ENCODE measurements at places on chromosomes 13 and 19. TPM values are rescaled to one million over a fixed set of nuclear protein-coding genes. Genes with fewer than 3 reads are reported as not detected.

DAND5 gene
- total RNA-seq: not detected

PEAK3 gene
- under 0.01 TPM for total RNA-seq

MAP4K1 gene
- total RNA-seq: 0.32 TPM

CACNG7 gene
- 0.43 TPM for total RNA-seq

PRR20A gene
- total RNA-seq: not detected
